Stimulated activated CD4-positive, alpha-beta T cell treated with anti-CD3 and anti-CD28 coated beads, Interleukin-2, amount 100 ng/mL, for 24 hours (primary cell): ENCODE measurements at places on chromosomes 11 and 22.

DNA sequence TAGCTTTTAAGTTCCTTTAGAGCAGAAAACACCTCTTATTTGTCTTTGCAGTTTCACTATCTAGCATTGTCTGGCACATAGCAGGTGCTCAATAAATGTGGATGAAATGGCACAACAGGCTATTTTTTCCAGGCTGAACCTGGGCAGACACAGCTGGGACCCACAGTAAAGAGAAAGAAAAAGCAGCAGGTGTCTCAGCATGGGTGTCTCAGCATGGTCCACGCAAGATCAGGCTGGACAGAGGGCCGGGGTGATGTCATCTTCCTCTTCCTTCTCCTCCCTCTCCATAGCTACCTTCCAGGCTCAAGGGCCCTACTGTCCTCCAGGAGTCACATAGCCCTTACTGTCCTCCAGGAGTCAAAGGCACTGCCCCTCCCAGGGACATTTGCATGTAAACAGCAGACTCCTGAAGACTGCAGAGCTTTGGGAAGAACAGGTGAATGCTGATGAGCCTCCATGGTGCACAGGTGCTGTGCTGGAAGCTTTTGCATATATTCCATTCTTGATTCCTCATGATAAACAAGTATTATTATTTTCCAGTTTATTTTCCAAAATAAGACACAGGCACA, 65.2 kb downstream of the DSCAML1 start:
- no peak for DNase-seq

DNA sequence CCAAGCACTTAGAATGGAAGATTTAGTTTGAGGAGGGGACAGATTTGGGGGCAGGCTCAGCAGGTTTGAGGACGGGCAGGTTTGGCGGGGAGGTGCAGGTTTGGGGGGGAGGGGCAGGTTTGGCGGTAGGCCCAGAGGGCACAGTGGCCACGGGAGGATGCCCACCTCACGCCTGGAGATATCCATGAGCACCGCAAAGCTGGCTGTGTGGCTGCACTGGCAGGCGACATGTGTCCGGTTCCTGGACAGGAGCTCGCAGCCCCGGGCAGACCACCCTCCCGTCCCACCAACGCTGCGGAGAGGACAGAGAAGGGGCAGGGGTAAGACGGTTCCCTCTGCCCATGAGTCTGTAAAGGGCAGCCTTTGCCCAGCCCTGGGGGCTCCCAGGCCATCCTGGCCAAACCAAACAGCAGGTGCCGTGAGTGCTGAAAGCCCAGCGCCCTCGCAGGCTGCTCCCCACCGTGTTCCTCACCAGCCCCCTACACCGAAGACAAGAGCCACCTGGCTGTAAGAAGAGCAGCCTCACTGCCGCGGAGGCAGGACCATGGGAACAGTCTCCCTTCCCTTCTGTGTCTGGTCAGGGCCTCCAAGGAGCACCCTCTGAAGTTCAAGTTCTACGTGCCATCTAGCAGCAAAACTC, 43.0 kb downstream of the TRMU start:
- no peak for DNase-seq

- no peak for DNase-seq
These were observed 33.9 kb upstream of the LYVE1 start for GRCh38 chr11:10602366-10602765.

- no peak for DNase-seq
These were observed 1.1 kb upstream of the ZC3H12C start for GRCh38 chr11:110092111-110092514.

DNA sequence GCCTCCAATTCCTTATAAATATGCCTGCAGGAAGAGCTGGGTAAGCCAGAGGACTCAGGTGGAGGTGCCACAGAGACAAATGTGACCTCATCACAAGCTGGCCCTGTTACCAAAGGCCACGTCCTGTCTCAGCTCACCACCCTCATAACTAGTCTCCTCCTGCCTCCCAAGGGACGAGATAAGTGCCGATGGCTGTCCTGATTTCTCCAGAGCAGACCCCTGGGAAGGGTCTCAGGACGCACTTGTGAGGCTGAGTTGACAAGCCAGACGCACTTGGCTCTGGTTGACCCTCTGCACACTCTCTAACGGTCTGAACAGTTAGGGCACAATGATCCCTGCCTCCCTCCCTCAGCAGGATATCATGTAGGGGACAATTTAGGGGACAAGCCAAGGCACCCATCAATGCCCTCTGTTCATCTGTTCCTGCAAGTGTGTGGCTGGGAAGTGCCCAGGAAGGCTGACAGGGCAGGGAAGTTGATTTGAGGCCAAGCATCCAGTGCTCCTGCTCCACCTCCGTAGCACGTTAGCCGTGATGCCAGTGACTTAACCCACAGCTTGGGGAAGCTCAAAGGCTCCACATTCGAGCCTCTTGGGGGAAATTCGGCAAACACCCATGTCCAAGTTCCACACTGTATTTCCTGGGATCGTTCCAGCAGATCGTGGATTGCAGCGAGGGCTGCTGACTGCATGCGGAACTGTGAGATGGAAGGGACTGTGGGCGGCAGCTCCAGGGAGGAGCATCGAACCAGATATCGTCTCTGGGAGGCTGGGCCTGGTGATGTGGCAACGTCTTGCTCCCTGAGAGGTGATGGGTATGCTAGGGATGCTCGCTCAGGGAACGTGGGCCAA, 2.8 kb downstream of the SMIM38 start:
- DNase-seq = no peak

- no peak for DNase-seq
These were observed 300.1 kb downstream of the BUD13 start for GRCh38 chr11:116472651-116473050.

DNA sequence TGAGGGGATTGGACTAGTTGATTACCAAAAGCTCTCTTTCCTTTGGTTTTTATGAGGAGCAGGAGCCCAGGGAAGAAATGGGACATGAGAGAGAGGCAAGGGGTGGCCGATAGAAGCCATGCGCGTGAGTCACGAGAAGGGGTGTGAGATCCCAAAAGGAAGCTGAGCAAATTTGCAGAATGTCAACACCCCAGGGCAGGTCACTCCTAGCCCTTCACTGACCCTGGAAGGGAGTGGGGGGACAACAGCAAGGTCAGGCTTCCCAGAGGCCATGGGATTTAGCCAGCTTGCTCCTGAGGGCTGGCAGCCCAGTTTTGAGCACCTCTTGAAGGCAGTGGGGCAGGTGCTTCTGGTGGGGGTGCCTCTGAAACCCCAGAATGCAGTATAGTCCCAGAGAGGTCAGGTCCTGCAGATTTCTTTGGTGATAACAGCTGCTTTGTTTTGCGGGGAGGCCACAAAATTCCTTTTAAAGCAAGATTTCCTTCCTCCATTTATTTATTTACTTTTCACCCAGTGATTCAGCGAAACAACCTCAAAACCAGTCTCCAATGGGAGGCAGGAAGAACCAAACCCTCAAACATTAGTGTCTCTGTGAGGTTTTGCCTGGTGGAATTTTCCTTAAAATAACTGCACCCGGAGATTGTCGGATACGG, 40.1 kb upstream of the TIMP3 start:
- no peak for DNase-seq

DNA sequence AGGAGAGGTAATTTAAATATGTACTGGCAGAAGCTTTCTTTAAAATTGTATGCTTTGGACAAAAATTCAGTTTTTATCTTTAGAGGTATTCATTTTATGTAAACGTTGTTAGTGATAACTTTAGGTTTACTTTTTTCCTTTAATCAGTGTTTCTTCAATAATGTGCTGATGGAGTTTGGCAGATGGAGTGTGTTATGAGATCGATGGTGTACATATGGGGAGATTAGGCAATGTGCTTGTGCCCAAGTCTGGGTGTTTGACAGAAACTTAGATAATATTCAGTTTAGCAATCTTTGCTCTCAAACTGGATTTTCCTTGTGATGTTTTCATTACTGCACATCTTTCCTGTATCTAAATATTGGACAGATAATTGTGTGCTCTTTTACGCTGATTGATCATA, 425.4 kb downstream of the JRKL start:
- DNase-seq = no peak

DNA sequence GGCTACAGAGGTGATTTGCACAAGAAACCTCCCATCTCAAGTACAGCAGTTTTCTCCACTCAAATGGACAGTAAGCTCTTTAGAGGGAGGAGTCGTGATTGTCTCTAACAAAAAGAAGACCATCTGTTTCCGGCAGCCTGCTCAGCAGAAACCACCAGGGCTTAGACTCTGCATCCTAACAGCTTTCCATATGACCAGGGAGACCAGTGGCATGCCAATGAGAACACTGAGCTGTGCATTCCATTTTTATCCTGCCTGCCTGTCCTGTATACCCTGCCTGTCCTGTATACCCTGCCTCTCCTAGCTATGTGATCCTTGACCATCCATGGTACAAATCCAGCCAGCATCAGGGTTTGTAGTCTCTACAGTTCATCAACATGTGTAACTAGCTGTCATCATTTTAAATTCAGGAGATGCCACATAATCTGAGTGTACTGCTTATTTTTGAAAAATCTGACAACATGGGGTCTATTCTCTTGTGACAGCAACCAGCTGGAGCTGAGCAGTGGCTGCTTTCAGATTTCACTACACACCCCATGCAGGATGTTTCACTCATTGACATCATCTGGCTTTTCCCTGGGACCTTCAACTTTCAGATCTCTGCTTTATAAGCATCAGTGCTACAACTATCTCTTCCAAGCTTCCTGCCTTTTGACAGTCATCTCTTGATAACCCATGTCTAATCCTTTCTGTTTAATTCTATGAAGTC, 50.5 kb upstream of the POU2AF2 start:
- DNase-seq = no peak

DNA sequence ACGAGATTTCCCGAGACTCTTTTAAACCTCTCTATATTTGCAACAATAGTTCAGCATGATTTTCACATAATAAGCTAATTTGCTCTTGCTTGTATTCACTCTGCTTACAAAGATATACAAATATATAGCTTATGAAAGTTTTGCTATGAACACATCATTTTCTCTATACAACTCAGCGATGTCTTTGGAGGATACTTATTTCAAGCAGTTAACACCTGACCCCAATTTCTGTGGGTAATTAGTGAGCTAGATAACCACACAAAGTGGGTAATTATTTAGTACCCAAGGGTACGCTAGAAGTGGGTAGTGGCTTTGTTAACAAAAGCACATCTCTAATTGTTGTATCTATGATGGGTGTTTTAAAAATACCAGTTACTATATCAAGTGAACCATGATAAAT, 12.3 kb downstream of the BLID start:
- DNase-seq = no peak

- DNase-seq = peak; percentile 74
These were observed 9.0 kb upstream of the VPREB1 start for GRCh38 chr22:22235558-22235957.

- DNase-seq = no peak
These were observed 191.7 kb downstream of the TBC1D22A start for GRCh38 chr22:46953968-46954765.

DNA sequence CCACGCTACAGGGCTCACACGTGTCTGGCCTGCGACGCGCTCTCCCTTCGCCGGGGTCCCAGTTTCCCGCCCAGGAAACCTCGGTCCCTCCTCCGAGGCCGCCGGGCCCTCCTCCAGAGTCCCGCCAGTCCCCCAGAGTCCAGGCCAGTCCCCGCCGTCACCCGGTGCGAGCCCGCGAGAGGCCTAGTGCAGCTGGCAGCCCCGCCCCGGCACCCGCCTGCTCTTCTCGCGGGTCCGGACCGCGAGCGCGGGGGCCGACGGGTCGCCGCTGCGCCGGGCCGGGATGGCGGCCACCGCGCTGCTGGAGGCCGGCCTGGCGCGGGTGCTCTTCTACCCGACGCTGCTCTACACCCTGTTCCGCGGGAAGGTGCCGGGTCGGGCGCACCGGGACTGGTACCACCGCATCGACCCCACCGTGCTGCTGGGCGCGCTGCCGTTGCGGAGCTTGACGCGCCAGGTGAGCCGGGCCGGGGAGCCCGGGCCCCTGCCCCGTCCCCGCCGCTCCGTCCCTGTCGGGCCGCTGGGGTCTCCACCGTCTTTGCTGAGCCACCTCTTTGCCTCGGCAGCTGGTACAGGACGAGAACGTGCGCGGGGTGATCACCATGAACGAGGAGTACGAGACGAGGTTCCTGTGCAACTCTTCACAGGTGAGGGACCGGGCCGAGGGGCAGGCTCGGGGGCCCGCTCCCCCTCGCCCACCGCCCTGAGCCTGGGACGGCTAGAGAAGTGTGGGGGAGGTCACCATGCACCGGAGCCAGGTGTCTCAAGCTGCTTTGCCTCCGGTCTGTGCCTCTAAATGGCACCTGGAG, at the start of gene PTPMT1:
Gene PTPMT1, plus strand, starts transcription at position 260 of the 809 bp plus-strand sequence. Its CDS starts 24 bp downstream, at position 284.
- peak; percentile 73 for DNase-seq

- no peak for DNase-seq
These were observed 34.5 kb downstream of the COMMD9 start for GRCh38 chr11:36254713-36255112.

GRCh38 chr11:65871811-65872548, 620 bp downstream of the EFEMP2 start:
- no peak for DNase-seq

DNA sequence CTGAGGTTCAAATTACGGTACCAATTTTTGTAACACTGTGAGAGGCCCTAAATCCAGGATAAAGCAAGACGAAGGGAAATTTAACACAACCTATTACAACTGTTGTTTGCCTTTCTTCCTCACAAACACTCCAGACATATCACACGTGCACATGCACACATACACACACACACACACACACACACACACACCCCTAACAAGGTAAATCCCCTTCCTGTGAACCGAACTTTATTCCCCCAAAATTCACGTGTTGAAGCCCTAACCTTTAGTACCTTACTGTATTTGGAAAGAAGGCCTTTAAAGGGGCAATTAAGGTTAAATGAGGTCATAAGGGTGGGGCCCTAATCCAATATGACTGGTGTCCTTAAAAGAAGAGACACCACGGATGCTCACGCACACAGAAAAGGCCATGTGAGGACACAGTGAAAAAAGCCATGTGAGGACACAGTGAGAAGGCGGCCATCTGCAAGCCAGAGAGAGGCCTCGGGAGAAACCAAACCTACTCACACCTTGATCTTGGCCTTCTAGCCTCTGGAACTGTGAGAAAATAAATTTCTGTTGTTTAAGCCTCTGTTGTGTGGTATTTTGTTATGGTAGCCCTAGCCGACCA, 1.8 kb downstream of the SERGEF start:
- DNase-seq = no peak

- no peak for DNase-seq
These were observed 50.5 kb upstream of the PARVG start for GRCh38 chr22:44130076-44130711.

DNA sequence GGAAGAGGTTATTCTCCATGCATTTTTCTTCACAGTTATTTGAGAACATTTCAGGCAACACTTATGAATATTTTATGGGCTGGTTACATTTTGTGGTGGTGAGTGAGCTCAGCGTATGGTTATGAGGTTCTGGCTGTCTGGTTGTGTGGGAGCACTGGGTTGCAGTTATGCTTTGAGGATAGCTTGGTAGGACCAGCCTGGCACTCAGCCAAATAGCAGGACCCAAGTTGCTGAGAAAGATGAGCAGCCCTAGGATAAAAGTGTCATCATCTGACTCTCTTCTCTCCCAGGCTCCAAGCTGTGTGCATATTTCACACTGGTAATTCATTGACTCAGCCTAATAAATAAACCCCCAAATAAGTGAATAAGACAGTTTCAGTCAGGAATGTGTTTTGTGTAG, 8.1 kb upstream of the SRSF8 start:
- DNase-seq = no peak

- no peak for DNase-seq
These were observed 27.3 kb downstream of the SERGEF start for GRCh38 chr11:17985517-17985916.
